Subcutaneous adipose tissue (tissue), 4 donors: ENCODE measurements at places on chromosomes 16 and 17. TPM values are rescaled to one million over a fixed set of nuclear protein-coding genes. Genes with fewer than 3 reads are reported as not detected.

HBM gene
- total RNA-seq, result 1.3 TPM

TUBB3 gene
- 1.8 TPM for total RNA-seq

CORO6 gene
- total RNA-seq, result 29.3 TPM

C16orf87 gene
- 4.6 TPM for total RNA-seq

PSMD12 gene
- 45.3 TPM for total RNA-seq

LUC7L3 gene
- total RNA-seq, result 84.3 TPM

SYCE1L gene
- not detected for total RNA-seq

MYBBP1A gene
- total RNA-seq, result 33.1 TPM

SLFN5 gene
- total RNA-seq, result 55.6 TPM

SCGB1C2 gene
- not detected for total RNA-seq

ZPBP2 gene
- total RNA-seq, result not detected

PLK1 gene
- total RNA-seq, result 4.6 TPM

TAC4 gene
- not detected for total RNA-seq

TBC1D28 gene
- not detected for total RNA-seq

MT4 gene
- total RNA-seq, result not detected

NUBP2 gene
- 17.0 TPM for total RNA-seq

SEC14L5 gene
- total RNA-seq, result 0.66 TPM

KCNJ16 gene
- total RNA-seq, result not detected

TBC1D3K gene
- total RNA-seq, result not detected

ABAT gene
- 4.9 TPM for total RNA-seq

TP53TG3 gene
- not detected for total RNA-seq

NTHL1 gene
- total RNA-seq, result 6.5 TPM

RNF222 gene
- total RNA-seq, result not detected

KRTAP9-2 gene
- total RNA-seq, result not detected

WNK4 gene
- 0.19 TPM for total RNA-seq

ARL5C gene
- not detected for total RNA-seq

TBX6 gene
- 0.38 TPM for total RNA-seq

KRTAP4-4 gene
- total RNA-seq, result not detected

ZFP90 gene
- total RNA-seq, result 57.1 TPM

CDK10 gene
- 38.4 TPM for total RNA-seq

OR1A2 gene
- not detected for total RNA-seq

ZNF652 gene
- 36.9 TPM for total RNA-seq

KRT27 gene
- total RNA-seq, result not detected

EXOC3L1 gene
- total RNA-seq, result 1.5 TPM

IGSF6 gene
- 8.4 TPM for total RNA-seq

NPIPA3 gene
- total RNA-seq, result 3.1 TPM

NUPR1 gene
- total RNA-seq, result 64.7 TPM

IRX6 gene
- total RNA-seq, result 5.2 TPM

KRT20 gene
- not detected for total RNA-seq

SLC5A10 gene
- total RNA-seq, result not detected

ABCA10 gene
- total RNA-seq, result 32.8 TPM
